ENCODE measurements at places on chromosomes 6 and 20.

DNA sequence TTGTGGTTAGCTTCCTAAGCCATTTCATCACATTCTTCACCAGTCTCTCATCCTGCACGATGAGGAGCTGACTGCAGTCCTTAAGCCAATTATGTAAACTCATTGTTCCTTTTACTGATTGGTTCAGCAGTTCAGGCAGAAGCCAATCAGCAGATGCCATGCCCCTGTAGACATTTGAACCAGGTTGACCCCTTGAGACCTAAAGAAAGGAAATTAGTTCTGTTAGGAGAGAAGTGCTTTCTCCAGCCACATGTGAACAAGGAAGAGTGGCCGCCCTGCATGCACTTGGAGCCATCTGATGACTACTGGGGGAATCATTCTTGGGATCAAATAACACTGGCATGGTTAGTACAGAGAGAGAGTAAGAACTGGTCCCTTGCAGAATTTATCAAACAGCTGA lies 535.2 kb upstream of the ID4 start:
- peak; percentile 59 for DNase-seq

- no peak for DNase-seq
Observed at GRCh38 chr6:97069363-97069762, 144.8 kb downstream of the KLHL32 start.

GRCh38 chr6:160959726-160960435 lies 31.7 kb upstream of the MAP3K4 start:
- no peak for DNase-seq

GRCh38 chr6:148599967-148600426 lies 146.8 kb upstream of the UST start:
- DNase-seq = no peak

GRCh38 chr6:35052694-35053565 lies 88.2 kb downstream of the TCP11 start:
- DNase-seq = no peak

DNA sequence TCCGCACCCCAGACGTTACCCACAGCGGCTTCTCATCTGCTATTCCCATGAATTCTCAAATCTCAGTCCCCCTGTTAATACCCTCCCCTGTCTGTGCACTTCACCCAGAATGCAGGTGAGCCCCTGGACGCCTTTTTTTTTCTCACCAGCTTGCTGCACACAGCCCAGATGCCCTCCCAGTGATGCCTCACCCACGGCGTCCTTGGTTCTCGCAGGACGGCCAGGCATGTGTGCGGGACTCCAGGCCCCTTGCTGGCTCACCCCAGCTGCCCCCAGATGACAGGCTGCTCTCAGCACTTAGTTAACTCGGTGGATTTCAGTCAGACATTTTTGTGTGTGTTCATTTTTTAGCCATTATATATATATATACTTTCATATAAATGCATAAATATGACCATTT lies 25.4 kb upstream of the PI16 start:
- DNase-seq = no peak

DNA sequence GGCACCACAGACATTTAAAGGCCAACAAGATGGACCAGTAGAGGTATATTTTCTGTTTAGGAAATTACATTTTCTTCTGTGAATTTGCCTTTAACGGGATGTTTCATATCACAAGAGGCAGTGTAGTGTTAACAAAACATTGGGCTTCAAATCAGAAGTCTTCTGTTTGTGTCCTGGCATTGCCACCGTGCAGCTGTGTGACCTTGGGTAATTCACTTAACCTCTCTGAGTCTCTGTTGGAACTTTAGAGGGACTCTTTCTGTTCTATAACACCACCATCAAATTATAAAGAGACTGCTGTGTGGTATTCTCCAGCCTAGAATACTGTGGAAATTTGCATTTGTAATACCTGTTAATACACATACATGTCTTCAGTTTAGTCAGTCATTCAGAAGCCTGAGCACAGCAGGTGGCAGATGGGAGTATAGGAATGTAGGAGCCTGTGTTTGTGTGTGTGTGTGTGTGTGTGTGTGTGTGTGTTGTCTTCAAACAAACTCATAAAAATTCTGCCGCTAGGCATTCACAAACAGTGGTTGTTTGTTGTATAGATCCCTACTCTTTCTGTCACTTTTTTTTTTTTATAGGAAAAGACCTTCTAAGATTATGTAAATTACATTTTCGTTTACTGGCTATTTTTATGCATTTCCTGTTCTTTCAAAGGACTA lies 22.6 kb downstream of the UST start:
- no peak for DNase-seq

DNA sequence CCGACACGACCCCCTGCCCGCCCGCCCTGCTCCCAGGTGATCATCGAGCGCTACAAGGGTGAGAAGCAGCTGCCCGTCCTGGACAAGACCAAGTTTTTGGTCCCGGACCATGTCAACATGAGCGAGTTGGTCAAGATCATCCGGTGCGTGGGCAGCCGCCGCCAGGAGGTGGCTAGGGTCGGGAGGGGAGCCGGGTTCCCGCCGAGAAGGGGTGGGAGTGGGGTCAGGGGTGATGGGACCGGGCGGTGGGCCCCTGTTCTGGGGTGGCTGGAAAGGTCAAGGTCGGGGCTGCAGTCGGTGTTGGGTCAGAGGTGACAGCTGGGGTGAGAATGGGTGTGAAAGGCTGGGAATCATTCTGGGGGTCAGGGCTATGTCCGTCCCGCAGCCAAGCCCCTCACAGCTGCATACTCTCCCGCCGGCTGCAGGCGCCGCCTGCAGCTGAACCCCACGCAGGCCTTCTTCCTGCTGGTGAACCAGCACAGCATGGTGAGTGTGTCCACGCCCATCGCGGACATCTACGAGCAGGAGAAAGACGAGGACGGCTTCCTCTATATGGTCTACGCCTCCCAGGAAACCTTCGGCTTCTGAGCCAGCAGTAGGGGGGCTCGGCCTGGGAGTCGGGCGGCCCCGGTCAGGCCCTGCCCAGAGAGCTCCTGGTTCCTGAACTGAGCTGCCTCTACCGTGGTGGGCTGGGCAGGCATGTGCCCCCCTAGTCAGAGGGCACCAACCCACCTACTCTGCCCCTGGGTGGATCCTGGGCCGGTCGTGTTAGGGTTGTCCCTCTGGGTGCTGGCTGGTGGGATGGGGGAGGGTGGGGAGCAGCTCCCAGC lies 1.0 kb downstream of the MAP1LC3A start:
- no peak for DNase-seq

- peak; percentile 76 for DNase-seq
Observed at GRCh38 chr6:26329763-26330511, 35.1 kb upstream of the BTN3A2 start.

DNA sequence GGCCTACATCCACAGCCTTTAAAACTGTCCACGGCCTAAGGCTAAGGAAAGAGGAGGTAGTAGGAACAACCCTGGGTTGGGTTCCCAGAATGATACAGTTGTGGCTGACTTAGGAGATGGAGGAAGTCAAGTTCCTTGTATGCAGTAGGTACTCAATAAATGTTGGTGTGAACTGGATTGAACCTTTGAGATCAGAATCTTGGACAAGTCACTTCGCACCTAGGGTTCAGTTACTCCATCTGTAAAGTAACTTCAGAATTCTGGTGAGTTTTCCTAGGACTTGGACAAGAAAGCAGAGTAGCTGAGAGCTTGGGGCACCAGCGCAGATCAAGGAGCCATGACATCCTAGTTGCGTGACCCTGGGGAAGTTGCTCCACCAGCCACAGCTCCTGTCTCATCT lies 9.1 kb downstream of the XKR7 start:
- DNase-seq = no peak

- DNase-seq = no peak
Observed at GRCh38 chr6:17640477-17640917, 40.4 kb downstream of the FAM8A1 start.

DNA sequence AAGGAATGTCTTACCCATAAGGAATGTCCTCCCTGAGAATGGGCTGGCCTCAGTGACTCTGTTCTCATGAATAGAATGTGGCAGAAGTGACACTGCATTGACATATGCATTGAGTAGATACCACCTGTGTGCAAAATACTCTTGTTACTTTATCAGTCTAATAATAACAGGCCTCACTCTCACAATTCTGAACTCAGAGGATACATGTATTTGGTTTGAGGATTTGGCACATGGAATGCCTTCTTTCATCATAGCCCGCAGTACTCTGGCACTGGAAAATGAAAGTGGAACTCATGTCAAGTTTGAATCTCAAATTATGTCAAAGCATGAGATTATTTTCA lies 52.9 kb upstream of the PLCB4 start:
- peak; percentile 98 for DNase-seq

DNA sequence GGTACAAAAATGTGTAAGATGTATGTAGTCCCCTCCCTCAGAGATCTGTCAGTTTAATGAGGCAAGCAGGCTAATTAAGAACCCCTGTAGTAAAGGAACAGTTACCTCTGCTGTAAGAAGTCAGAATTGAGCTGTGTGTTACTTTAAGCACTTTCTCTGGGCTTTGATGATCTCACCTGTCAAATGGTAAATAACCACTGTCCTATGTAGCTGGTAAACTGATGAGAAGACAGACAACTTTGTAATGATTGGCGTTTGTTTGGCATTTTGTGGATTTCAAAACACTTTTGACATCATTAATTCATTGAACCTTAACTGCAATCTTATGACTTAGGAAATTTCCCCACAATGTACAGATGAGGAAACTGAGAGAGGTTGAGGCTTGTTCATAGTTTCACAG lies 55.7 kb downstream of the RALY start:
- no peak for DNase-seq

- no peak for DNase-seq
Observed at GRCh38 chr6:107218142-107218541, 102.8 kb upstream of the BEND3 start.

DNA sequence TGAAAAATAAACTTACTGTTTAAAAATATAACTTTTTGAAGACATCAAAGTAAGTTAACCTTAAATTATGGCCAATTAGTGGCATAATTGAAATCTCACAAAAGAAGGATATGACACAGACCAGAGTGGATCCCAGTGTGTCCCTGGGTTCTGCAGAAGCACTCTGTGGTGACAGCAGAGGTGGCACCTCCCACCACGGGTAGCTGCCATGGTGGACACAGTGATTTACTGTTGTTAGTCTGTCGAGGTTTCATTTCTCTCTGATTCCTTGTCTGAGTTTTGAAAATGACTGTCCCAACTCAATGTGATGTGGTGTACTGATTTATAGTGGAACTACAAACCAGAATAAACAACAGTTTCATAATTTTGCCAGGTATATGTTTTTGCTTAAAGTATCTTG lies 76.5 kb downstream of the TULP4 start:
- no peak for DNase-seq

DNA sequence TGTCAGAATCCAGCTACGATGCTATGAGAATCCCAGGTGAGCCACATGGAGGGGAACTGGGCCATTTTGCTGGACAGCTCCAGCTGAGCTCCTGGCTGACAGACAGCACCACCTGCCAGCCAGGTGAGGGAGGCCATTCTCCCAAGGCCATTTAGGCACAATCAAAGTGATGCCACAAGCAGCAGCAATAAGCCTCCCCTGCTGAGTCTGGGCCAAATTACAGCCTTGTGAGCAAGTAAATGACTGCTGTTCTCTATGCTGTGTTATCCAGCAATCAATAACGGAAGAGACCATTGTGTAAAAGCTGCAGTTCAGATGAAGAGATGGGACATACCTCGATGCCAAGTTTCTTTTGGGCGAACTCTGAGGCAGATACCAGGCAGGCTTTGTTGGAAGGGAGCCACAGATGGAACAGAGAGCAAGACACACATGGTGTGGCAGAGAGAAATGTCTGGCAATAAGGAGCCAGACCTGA lies 14.0 kb upstream of the SCGN start:
- DNase-seq = no peak

GRCh38 chr6:151757506-151757955 lies 50.0 kb upstream of the ESR1 start:
- no peak for DNase-seq

- no peak for DNase-seq
Observed at GRCh38 chr6:4397307-4397706, 261.9 kb upstream of the ECI2 start.

GRCh38 chr20:24389686-24390085 lies 79.7 kb upstream of the SYNDIG1 start:
- DNase-seq = no peak

- DNase-seq = no peak
Observed at GRCh38 chr6:112441607-112442006, 94.5 kb downstream of the RFPL4B start.

DNA sequence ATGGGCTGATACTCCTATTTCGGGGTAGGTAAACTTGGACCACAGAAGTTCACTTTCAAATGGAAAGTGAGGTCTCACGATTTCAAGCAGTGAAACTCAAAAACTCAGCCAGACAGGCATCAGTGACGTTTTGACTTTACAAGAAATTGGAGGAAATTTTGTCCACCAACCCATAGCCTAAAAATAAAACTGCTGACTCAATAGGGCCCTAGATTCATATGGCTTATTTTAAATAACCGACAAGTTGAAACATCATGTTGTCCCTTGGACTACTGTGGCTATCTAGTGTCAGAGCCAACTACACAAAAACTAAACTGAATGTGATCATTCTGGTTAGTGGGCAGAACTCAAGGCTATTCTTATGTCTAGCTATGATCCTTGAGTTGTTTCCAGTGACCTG lies 486.3 kb downstream of the GRIK2 start:
- DNase-seq = no peak

DNA sequence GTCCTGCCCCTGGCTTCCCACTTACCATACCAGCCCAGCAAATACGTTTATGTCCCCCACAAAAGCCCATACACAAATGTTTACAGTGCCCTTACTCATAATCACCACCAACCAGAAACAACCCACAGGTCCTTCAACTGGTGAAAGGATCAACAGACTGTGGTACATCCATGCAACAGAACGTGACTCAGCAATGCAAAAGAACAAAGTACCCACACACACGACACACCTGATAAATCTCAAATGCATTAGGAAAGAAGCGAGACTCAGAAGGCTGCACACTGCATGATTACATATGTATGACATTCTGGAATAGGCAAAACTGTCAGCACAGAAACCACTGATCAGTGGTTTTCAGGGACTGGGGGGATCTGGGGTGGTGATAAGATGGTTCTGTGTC lies 20.5 kb downstream of the NCR2 start:
- no peak for DNase-seq

- DNase-seq = no peak
Observed at GRCh38 chr6:161200610-161201370, 73.1 kb downstream of the AGPAT4 start.

Measured in kidney tubule cell (primary cell).